Cerebellar cortex (tissue), 1 donor: ENCODE measurements at places on chromosomes 11 and 22.
A peak's percentile ranks its signal among the peaks of the same experiment; 100 is the strongest.

DNA sequence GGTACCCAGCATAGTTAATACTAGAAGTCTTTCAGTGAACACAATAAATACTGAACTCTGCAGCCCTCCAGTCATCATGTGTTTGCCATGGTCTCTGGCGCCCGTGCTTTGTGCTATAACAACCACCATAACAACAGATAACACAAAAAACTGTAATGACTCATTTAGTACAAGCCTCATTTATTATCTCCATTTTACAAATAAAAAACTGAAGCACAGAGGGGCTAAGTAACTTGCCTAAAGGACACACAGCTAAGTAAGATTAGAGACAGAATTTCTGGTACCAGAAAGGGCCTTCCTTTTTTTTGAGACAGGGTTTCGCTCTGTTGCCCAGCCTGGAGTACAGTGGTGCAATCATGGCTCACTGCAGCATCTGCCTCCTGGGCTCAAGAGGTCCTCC lies 19.5 kb downstream of the RBFOX2 start:
- no peak for DNase-seq

- DNase-seq, result no peak
These were observed 2.3 kb downstream of the ASCL2 start for GRCh38 chr11:2267851-2268728.

DNA sequence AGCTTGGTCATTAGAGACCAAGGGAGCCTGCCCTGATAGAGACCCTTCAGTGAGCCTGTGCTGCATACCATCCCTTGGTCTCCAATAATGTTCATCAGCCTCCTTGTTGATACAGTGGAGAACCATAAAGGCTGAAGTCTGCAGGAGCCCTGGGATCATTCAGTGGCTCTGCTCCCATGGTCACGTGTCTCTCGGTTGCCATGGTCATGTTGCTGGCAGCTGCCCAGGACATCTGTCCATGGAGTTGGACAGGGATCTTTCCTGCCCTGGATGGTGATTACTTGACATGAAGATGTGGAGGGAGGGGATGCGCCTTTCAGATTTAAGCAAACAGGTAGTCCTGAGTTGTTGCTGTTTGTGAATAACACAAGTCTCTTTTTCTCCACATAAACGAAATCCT lies 38.2 kb downstream of the CYB5R2 start:
- no peak for DNase-seq

- no peak for DNase-seq
These were observed 3.6 kb downstream of the NHERF4 start for GRCh38 chr11:119188887-119189286.

DNA sequence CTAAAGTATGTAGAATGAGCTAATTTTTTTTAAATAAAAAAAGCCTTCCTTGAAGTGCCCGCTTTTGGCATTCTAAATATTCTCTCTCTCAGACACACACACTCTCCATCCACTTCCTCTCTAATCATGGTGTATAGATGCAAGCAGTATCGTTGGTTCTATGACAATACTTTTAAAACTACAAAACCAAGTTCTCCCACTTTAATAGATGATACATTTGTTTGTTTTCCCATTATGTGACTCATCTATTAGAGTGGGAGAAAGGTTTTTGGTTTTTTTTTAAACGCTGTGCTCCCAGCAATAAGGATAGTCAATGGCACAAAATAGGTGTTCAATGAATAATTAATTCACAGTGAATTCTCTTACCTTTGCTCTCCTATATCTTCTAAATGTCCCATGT lies 44.6 kb downstream of the FZD4 start:
- DNase-seq, result no peak

- DNase-seq, result no peak
These were observed 2.4 kb upstream of the LRP4 start for GRCh38 chr11:46920755-46921154.

- peak; percentile 47 for DNase-seq
These were observed 191.0 kb upstream of the LARGE1 start for GRCh38 chr22:34111210-34111824.

DNA sequence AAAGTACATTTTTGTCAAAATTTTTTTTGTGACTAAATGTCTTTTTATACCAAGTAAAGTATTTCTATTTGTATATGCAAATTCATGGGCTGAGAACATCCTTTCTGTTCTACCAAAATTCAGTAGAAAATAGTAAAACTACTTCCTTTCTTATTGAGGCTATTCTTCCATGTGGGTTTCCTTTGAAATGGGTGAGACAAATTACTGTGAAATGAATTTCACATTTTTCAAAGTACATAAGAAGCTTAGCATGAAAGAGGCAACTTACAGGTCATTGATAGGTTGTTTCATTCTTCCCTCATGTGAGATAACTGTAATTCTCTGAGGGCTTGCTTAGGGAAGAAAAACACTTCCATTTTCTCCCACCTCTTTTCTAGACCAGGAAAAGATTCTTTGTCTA lies 1.0 kb upstream of the OR6X1 start:
- no peak for DNase-seq

DNA sequence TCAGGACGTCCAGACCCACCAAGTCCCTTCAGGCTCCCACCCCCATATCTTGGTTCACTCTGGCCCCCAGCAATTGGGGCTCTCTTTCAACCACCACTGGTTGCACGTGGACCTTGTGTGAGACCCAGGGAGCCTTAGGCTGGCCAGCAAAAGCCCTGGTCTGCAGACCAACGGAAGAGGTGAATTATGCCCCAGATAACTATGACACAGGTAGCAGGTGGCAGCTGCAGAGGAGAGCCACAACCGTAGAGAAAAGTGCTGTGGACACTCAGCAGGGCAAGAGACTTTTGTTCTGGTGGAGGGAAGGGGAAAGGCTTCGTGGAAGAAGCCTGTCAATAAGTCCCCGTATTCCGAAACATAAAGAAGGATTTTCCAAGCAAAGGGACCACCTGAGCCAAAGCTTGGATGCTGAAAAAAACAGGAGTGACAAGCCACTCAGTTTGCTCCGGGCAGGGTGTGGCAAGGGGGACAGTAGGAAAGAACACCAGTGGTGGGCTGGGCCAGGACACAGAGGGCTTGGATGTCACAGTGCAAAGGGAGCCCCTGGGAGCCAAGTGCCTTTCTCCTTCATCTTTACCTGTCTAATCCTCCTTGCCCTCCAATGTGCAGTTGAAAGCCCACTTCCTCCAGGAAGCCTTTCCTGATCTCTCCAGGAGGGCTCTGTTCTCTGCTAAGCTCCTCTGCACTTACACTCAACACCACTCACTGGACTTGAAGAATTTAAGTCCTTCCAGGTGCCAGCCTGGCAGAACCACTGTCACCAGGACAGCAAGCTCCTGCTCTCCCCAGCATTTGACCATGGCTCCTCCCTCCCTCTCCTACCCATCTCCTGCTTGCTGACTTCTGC lies 264.7 kb downstream of the BUD13 start:
- DNase-seq, result no peak

GRCh38 chr11:71240865-71241691 lies 11.3 kb downstream of the SHANK2 start:
- no peak for DNase-seq

DNA sequence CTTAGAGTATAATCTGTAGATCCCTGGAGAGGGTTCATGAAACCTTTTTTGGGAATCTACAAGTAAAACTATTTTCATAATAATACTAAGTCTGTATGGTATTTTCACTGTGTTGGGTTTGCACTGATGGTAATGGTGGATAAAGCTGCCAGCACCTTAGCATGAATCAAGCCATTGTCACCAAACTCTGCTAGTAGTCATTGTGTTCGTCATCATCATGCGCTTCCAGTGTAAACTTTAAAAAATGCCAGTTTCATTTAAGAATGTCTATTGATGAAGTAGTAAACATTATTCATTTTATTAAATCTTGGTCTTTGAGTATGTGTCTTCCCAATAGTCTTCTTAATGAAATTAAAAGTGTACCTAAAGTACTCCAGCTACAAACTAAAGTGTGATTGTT lies 15.0 kb downstream of the ALKBH3 start:
- DNase-seq, result no peak

DNA sequence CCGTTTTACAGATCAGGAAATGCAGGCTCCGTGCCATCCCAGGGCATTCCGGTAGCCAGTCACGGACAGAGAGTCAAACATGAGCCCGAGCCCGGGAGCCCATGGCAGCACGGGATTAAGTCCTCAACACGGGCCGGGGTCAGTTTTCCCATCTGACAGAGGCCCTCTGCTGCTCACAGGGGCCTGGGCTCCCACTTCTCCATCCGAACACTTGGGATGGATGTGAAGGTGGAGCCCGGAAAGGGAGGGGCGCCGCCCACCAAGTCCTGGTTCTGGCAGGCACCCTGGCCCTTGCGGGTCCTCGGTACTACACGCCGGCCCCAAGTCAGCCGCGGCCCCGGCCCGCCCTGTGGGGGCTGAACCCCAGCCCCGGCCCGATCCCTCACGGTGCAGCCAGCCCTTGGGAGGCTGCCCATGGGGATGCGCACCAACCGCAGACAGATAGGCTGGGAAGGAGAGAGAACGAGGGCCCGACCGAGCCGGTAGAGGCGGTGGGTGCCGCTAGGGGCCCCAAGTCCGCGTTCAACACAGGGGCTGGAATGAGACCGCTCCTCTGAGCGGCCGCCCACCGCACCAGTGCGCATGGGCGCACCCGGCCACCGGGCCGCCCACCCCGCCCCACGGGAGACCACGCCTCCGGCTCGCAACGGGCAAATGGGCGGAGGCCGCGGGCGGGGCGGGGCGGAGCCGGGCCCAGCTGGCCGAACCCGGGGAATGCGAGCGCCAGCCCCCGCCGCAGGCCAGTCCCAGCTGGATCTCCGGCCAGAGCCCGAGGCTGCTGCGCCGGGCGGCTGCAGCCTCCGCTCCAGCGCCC lies at the start of gene CAPN5:
CAPN5 (plus strand) TSS at position 743 of the 814 bp plus-strand sequence. CDS start 17,916 bp downstream, outside the sequence.
- DNase-seq, result peak; percentile 87

DNA sequence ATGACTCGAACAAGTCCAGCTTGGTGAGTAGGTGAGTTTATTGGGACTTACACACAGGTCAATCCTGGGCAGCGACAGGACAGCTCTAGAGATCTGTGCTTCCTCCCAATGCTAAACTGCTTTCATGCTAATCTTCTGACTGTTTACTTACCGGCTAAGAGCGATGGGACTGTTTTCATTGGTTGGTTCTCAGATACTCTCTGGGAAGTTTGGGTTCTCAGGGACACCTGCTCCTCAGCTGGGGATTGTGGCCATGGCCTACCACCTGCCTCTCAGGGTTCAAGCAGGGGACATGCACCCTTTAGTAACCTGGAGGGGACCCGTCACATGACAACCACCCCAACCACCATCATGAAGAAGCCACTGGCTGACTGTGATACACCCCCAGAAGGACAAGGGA lies 13.1 kb downstream of the APOL2 start:
- no peak for DNase-seq

- no peak for DNase-seq
These were observed 1.7 kb upstream of the USP28 start for GRCh38 chr11:113876798-113877669.

GRCh38 chr11:129720156-129720555 lies 95.5 kb upstream of the TMEM45B start:
- no peak for DNase-seq

DNA sequence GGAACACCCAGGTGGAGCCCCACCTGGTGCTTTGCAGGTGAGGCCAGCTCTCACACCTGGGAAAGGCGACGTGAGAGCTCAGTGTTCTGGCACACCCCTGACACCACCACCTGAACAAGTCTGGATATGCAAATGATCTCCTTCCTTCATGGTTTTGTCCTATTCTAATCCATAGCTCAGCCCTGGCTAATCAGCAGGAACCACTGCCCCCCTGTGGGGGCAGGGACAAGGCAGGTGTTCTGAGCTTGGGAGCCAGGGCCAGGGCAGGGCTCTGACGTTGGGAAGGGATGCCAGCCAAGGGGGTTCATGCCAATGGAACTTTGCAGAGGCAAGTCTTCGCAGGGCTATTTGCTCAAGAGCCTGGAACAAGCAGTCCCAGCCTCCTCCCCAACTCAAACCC lies 144.2 kb downstream of the TRIM29 start:
- DNase-seq, result no peak

DNA sequence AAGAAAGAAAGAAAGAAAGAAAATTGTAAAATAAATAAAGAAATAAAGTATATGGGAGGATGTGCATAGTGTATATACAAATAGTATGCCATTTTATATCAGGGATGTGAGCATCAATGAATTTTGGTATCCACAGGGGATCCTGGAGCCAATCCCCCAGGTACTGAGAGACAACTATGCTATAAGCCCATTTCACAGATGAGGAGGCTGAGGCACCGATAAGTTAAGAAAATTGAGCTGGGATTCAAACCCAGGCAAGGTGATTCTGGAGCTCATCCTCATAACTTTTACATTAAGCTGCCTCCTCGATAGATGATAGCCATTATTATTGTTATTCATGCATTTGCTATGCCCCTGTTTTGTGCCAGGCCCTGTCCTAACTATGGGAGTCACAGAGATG lies 47.0 kb upstream of the ACCSL start:
- DNase-seq, result no peak

DNA sequence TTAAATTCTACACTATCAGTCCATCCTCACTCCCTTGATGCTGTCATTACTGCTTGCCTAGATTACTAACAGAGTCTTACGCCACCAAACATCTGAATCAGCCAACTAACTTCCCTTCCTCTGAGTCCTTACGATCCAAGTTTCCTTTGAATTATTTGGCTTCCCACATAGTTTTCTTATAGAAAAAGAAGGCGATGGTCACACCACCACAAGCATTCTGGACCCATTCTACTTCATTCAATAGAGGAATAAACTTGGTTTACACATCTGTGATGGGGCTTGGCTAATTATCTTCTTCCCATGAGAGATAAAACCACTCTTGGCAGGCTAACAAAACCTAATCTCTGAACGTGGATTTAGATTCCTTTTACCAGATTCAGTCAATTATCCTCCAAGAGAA lies 35.0 kb downstream of the INTS4 start:
- no peak for DNase-seq

GRCh38 chr11:11148104-11148509 lies 204.9 kb downstream of the CSNK2A3 start:
- DNase-seq, result peak; percentile 60

GRCh38 chr11:99020352-99021225 lies at the start of gene CNTN5:
Gene CNTN5, plus strand, starts transcription at chr11:99020949.
- no peak for DNase-seq

- DNase-seq, result no peak
These were observed 106.7 kb downstream of the CCDC81 start for GRCh38 chr11:86481399-86481798.

GRCh38 chr22:23124611-23125511 lies 16.9 kb downstream of the RSPH14 start:
- DNase-seq, result no peak
